ENCODE measurements at places on chromosomes 6 and 20.

- no peak for DNase-seq
These were observed 4.9 kb downstream of the TUBB1 start for GRCh38 chr20:59024111-59024530.

GRCh38 chr6:35665573-35665972 lies 23.1 kb downstream of the FKBP5 start:
- no peak for DNase-seq

- no peak for DNase-seq
These were observed 135.1 kb upstream of the MYLIP start for GRCh38 chr6:15993716-15994228.

GRCh38 chr6:13615792-13616120 lies 621 bp downstream of the NOL7 start:
- no peak for DNase-seq

DNA sequence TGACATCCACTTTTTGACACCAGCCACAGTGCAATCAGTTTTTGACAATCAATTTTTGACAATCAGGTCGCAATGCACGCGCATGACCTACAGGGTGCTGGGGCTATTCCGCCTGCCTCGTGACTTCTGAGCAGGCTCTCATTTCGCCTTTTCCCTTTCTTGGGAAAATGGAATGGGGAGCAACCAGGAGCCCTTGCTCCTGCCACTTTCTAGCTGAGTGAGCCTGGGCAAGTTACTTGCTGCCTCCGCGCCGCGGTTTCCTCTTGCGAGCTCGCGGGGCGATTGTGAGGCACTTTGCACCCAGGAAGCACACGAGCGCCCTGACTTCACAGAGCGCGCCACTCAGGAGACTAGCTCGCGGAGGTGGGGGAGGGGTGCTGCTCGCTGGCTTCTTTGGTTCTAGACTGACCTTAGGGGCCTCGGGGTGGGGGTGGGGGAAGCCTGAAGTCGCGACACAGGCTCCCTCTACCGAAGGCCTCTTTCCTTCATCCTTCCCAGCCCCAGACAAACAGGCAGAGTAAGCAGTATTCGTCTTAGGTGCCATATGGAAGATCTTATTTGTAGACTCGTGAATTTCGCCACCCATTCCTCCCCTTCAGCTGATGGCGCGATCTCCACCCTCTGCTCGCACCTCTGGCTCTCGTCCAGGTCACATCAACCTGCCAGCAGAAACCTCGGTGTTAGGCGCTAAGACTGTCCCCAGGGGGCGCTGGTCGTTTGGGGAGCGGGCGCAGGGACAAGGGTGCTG lies 4.6 kb downstream of the TP53TG5 start:
- DNase-seq: no peak

DNA sequence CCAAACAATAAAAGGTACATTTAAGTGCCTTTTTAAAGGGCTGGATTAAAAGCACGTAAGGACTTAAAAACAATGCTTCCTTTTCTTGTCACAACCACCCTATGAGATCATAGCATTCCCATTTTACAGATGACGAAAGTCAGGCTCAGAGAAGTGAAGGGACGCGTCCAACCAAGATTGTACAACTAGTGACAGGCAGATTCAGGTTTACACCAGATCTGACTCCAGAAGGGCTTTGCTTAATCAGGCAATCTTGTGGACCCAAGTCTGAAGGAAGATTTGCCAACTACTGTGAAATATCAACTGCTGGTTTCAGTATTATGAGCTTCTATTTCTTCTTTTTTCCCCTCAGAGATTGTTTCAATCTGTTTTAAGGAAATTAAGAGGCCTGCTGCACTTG lies 877 bp downstream of the ENPP4 start:
- DNase-seq: no peak

- no peak for DNase-seq
These were observed 10.7 kb upstream of the MYLK2 start for GRCh38 chr20:31808481-31808880.

DNA sequence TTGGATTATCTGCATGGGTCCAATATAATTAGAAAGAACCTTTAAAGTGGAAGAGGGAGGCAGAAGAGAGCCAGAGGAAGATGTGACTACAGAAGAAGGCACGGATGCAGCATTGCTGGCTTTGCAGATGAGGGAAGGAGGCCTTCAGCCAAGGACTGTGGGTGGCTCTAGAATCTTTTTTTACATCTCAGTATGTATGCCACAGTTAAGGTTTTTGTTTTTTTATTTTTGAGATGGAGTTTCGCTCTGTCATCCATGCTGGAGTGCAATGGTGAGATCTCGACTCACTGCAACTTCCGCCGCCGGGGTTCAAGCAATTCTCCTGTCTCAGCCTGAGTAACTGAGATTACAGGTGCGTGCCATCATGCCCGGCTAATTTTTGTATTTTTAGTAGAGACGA lies 49.3 kb downstream of the MCM8 start:
- DNase-seq: no peak

- no peak for DNase-seq
These were observed 86.2 kb upstream of the F13A1 start for GRCh38 chr6:6406715-6407070.

DNA sequence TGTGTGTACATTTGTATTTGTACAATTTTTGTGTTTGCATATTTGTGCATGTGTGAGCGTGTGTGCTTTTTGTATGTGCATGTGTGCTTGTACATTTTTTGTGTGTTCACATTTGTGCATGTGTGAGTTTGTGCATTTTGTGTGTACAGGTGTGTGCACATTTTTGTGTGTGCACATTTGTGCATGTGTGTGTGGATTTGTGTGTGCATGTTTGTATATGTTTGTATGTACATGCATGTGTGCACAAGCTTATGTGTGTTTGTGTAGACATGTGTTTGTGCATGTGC lies 28.9 kb downstream of the PRR18 start:
- DNase-seq: no peak

GRCh38 chr6:12720310-12720709 lies 3.7 kb downstream of the PHACTR1 start:
- DNase-seq: no peak

DNA sequence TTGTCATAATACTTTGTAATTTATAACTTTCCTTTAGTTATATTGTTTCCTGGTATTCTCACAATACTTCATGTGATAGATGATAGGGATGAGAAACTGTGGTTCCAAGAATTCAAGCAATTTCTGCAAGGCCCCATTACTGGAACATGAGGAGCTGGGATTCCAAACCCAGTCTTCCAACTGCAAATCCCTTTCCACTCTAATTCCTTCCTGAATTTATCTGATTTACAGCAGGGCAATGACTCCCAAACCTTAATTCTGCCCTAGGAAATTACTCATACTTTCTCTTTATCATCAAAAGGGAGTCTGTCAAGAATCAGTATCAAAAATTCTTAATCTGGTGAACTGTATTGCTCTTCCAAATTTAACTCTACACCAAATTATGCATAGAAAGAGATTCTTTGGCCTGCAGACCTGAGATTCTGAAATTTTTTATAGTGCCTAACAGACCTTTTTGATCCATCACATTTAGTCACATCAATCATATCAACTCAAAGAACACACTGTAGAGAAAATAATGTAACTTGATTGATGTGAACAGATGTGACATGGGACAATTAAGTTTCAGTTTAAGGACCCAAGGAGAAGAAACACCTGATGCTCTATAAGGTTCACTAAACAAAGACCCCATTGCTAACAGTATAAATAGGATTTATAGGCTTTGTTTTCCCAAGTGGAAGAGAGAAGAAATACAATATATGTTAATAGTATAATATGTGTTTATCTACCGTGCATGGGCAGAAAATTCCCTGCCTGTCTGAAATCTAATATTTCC lies 41.5 kb upstream of the GJA1 start:
- DNase-seq: no peak

DNA sequence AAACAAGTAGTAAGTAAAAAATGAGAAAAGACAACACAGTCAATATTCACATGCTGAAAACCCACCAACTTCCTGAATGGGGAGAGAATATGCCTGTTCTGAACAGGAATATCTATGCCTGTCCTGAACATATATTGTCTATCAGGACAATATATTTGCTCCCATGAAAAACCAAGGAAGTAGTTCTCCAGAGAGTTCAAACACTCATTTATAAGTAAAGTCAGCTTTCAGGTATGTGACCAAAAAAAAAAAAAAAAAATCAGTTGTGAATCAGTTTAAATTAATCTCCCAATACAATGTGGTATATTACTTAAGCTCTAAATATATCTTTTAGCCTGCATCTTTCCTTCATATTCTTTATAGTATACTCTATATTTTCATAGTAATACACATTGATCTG lies 119.5 kb downstream of the MYB start:
- no peak for DNase-seq

GRCh38 chr6:154390034-154390433 lies 33.4 kb upstream of the IPCEF1 start:
- DNase-seq: no peak

DNA sequence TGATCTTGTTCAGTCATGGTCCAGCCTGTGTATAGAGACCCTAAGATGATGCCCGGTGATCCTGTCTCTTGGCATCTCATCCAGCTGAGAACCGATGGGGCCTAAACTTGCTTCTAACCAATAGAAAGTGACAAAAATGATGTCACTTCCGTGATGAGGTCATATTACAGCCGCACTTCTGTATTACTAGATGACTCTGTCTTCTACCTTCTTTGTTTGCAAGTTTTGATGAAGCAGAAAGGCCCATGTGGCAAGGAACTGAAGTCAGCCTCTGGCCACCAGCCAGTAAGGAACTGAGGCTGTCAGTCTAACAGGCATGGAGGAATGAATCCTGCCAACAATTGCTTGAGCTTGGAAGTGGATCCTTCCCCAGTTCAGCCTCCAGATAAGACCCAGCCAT lies 32.8 kb upstream of the HLA-C start:
- DNase-seq: no peak

GRCh38 chr6:46284475-46284874 lies 113.7 kb upstream of the ENPP5 start:
- DNase-seq: no peak

DNA sequence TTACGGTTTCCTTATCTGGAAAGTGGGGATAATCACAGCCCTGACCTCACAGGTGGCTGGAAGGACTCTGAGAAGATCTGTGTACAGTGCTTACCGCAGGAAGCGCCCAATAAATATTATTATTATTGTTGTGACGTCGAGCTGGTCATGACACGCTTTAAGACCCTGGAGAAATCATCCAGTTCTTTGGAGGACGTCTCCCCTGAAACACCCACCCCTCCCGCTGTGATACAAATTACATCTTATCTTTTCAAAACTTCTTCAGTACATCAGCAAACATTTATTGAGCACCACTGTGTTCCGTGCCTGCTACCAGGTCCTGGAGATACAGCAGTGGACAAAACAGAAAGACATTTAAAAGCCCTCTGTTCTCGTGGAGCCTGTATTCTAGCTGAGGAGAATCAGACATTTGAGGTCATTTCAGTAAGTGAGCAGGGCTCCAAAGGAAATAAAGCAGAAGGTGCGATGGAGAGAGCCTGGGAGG lies 118.7 kb downstream of the CEBPB start:
- no peak for DNase-seq

DNA sequence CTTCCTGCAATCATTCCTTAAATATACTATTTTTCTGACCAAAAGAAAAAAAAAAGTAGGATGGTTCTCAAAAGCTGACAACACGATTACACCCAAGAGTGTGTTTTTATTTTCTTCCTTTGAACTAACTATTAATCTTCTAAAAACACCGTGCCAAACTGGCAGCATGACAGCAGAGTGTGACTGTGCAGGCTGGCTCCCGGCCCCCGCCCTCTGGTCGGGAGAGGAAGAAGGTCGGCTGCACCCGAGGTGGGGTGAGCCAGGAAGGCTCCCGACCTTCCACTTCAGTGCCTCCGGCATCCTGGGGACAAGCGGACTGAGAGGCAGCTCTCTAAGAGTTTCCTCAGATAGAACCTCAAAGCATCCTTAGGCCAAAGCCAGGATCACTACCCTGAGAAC lies 29.2 kb downstream of the SLC22A23 start:
- no peak for DNase-seq

DNA sequence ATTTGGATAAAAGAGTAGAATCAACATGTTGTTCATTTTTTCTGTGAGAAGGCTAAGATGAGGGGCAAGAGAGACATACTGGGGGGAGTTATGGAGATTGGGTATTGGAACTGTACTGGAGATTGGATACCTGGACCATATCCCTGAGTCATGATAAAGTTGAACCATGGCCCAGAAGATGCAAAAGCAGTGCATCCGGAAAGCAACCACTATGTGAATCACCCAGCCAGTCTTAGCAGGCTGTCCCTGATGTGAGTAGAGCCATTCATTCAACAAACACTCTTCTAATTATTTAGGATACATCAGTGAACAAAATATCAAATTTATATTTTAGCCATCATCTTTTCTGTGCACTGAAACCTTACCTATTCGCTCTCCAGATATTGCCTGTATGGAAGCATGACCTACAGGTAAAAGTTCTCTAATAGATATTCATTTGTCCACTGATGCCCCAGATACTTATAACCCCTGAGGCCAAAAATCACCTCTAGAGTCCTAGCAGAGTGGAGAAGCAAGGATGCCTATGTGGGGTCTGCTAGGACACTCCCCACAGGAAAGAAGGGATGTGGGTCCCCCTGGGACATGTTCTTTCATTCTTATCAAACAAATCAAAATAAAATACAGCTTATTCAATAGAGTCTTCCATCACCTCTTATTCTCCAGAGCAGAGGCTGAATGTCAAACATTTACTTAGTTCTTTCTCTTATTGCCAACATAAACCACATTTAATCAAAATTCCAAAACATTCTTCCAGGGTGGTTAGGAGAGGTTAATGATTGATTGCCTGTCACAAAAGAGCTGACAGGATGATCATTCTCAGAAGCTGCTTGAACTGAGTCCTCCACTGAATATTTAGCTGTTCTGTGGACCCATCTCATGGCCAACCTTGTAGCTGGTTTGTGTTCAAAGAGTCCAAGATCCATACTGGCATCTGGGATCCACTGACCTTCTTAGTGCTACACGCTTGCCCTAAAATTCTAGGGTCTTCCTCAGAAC lies 37.0 kb upstream of the PKHD1 start:
- no peak for DNase-seq

- DNase-seq: no peak
These were observed 101.5 kb downstream of the ISM1 start for GRCh38 chr20:13322621-13323020.

DNA sequence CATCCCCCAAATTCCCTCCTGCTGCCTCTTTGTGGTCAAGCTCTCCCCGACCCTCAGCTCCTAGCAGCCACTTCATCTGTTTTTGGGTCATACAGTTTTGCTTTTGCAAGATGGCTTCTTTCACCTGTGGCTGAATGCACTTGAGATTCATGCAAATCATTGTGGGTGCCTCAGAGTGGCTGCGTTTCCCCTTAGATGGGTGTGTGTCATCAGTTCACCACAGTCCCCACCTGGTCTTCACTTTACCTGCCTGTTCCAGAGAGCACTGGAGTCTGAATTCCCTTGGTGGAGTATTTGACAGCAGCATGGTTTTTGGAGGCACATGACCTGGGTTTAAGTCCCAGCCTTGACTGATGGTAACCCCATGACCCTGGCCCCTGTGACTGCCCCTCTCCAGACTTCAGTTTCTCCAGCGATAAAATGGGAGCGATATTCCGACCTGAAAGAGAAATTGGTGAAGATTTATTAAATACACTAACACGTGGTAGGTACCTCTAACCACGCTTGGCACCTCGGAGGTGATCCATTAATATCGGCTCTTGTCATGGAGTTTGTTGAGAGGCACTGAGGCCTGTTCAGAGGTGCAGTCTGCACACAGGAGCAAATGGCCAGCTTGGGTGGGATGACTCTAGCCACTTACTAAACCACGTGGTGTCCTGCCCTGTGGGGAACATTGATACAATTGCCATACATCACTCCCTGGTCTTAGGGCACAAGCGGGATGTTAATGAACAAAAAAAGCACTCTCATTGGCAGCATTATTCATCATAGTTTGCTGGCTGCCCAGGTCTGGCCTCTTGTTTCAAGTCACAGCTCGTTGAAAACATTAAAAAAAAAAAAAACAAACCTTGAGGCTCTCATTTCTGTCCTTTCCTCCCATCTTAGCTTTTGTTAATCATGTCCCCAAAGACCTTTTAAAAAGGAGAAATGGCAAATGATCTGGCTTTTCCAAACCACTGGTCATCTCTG lies 167.2 kb upstream of the KCNG1 start:
- no peak for DNase-seq
